ENCODE measurements at places on chromosomes 1 and 21.

GRCh38 chr1:155961937-155962336, 16.4 kb downstream of the ARHGEF2 start:
- no peak for DNase-seq

DNA sequence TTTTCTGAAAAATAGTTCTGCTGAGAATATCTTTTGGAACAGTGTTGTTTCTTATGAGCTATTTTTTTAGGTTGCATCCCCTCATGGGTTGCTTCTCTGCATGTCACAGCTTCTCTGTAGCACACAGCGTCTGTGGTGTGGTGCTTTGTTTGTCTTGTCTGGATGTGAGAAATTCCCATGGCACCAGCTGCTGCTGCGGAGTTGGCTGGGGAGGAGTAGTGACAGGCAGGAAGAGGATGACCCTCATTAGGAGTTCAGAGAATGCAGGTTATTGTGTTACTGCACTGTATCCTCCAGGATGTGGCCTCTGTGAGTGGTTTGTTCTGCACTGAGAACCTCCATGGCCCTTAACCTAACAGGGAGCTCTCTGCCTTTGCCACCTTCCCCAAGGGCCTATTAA, 64.8 kb downstream of the TSEN15 start:
- no peak for DNase-seq

GRCh38 chr1:113928941-113929749, at the start of gene HIPK1:
TSS of gene HIPK1 (plus strand) at chr1:113929324.
- DNase-seq: peak; percentile 89

- DNase-seq: no peak
Observed at GRCh38 chr1:61922950-61923480, 180.7 kb downstream of the PATJ start.

- no peak for DNase-seq
Observed at GRCh38 chr1:115280064-115280463, 58.0 kb downstream of the NGF start.

GRCh38 chr1:178019622-178020021, 49.8 kb upstream of the SEC16B start:
- DNase-seq: no peak

- DNase-seq: no peak
Observed at GRCh38 chr1:209715314-209715713, 10.7 kb downstream of the HSD11B1 start.

DNA sequence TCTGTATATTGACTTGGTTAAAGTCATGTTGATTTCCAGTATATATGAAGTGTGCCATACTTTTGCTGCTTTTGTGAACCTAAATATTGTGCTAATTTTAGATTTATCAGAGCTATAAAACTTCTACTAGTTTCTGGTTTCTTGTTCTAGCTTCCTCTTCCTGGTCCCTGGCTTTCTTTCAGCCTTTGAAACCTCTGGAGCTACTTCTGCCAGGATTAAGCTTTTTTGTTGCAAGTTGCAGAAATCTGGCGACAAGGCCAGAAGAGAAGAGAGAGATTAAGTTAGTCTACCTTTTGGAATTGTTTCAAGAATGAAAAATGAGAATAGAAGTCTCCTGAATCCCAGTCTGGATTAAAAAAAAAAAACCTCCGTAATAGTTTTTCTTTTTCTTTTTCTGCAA, 13.5 kb downstream of the RNF2 start:
- DNase-seq: no peak

DNA sequence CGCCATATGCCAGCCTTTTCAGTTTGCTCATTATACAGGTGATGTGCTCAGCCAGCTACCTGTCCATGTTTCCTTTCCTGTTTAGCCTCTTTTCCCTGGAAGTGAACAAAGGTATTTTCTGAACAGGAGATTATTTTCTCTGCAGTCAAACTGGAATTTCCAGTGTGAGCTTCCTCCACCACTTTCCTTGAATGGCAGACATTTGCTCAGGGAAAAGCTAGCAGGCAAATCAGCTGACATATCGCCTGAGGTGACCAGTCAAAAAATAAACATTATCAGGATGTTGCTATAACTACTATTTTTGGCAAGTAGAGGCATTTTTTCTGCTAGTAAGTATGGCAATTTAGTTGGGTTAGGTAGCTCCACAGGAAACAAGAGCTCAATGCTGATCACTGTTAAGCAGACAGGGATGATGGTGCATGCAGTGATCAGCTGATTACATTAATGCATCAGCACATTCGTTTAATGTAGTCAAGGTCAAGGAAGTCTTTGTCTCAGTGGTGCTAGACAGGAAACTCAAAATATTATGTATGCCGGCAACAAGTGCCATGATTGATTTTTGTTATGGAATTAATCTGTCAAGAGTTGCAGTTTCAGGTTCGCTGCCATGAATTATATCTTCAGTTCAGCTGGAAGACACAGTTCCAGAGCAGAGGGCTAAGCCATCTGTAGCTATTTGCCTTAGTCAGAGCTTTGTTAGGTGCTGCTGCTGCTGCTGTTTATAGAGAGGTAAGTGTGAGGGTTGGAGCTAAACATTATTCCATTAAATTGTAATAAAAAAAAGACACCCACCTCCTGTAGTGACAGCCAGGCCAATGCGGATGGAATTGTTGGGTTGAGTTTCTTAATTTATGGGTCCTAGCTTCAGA, 179.7 kb upstream of the ST6GALNAC5 start:
- no peak for DNase-seq

- DNase-seq: no peak
Observed at GRCh38 chr1:55617288-55617982, 402.3 kb upstream of the USP24 start.

DNA sequence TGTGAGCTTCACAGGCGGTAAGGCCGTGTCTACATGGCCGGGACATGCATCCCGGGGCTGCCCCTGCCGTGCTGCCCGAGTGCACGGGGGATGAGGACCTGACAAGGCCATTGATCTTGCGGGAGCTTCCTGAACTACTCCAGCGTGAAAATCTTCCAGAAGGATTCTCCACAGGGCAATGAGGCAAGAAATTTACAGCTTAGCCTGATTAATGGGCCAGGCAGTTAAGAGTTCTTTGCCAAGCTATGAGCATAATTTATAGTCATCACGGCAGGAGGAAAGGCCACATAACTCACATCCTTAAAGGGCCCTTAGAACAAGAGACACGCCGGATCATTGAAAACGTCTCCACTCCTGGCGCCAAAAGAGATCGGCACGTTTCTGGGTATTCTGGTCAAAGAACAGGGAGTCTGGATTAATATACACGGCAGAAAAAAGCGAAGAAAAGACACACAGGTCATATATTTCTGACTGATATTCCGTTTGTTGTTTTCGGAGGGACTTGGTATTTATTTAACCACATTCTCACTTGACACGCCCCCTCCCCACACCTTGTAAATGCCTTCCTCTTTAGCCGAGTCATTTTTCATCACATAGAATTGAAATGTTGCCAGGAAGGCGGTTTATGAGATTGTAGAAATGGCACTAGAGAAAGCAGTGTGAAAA, 180.5 kb downstream of the DYRK1A start:
- no peak for DNase-seq

DNA sequence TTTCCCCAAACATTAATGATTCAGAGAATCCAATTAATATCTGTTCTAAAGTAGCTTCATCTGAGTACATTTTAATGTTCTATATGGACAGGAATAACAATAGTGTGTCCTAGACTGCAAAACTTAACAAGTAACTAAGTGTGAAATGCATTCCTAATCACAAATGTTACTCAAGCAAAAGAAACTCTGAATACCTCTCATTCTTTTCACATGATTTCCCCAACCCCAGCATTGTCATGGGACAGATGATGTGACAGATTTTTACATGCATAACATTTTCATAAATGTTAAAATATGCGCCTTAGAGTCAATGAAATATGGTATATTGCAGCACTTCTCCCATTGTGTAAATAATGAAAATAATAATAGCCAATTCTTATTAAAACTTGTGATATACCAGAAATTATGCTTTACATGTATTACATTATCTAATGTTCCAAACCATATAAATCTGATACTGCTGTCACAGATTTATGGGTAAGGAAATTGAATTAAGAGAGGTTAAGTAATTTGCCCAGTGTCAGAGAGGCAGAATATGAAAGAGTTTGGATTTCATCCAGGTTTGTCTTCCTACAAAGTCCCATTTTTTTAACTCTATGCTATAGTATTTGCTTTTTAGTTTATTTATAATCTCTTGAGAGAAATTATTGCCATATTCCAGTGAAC, 269.4 kb downstream of the LRRC7 start:
- no peak for DNase-seq

DNA sequence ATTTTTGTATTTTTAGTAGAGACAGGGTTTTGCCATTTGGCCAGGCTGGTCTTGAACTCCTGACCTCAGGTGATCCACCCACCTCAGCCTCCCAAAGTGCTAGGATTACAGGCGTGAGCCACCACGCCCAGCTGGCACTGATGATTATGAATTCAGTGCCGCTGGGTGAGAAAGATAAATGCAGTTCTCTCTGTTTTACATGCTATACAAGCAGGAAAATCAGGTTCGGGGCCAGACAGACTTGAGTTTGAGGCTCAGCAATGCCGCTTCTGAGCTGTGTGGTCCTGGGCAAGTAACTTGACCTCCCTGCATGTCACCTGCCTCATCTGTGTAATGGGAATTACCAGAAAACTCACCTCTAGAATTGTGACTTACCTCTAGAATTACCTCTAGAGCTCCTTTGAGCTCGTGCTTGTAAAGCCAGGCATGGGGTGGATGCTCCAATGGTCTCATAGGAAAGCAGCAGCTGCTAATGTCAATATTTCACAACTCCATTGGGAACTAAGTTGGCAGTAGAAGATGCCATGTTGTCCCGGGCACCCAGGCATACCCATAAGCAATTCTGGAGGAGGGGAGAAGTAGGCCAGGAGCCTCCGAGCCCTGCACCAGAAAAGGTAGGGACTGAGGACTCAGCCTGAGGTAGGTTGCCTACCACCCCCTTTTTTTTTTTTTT, 119.8 kb upstream of the SLC25A33 start:
- no peak for DNase-seq

GRCh38 chr21:46052703-46053651, 44.9 kb upstream of the COL6A2 start:
- no peak for DNase-seq

DNA sequence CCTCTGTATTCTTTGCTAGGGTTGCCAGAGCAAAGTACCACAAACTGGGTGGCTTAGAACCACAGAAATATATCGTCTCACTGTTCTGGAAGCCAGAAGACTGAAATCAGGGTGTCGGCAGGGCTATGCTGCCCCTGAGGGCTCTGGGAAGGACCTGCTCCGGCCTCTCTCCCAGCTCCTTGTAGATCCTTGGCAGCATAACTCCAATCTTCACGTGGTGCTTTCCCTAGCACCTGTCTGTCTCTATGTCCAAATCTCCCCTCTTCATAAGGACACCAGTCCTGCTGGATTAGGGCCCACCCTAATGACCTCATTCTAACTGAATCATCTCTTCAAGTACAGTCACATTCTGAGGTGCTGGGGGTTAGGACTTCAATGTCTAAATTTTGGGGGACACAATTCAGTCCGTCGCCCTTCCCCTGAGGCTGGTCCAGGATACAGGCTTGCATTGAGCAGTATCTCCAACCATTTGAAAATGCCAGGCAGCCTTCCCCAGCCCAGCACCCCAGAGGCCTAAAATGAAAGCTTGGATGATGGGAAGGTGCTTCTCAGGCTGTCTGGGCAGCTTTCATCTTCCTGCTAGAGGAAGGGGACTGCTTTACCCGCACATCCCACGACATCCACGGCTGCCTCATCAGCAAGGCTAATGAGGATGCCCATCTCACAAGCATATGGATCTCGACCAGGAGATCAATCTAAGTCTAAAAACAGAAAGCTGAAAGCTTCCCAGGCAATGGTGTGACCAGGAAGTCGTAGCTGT, 24.7 kb downstream of the TRIM67 start:
- no peak for DNase-seq

DNA sequence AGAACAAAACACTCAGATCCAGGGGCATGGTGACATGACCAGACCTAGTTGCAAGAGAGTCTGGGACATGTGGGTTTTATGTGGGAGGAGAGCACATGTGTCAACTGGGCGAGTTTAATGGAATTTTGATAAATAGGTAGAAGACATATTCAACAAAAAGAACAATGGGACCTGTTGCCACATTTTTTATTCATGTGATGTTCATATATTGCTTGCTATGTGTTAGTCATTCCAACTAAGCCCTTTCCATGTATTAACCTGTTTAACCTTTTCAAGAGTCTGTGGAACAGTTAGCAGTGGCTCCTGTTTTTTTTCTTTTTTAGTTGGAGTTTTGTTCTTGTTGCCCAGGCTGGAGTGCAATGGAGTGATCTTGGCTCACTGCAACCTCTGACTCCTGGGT, 30.1 kb upstream of the CSF3R start:
- no peak for DNase-seq

DNA sequence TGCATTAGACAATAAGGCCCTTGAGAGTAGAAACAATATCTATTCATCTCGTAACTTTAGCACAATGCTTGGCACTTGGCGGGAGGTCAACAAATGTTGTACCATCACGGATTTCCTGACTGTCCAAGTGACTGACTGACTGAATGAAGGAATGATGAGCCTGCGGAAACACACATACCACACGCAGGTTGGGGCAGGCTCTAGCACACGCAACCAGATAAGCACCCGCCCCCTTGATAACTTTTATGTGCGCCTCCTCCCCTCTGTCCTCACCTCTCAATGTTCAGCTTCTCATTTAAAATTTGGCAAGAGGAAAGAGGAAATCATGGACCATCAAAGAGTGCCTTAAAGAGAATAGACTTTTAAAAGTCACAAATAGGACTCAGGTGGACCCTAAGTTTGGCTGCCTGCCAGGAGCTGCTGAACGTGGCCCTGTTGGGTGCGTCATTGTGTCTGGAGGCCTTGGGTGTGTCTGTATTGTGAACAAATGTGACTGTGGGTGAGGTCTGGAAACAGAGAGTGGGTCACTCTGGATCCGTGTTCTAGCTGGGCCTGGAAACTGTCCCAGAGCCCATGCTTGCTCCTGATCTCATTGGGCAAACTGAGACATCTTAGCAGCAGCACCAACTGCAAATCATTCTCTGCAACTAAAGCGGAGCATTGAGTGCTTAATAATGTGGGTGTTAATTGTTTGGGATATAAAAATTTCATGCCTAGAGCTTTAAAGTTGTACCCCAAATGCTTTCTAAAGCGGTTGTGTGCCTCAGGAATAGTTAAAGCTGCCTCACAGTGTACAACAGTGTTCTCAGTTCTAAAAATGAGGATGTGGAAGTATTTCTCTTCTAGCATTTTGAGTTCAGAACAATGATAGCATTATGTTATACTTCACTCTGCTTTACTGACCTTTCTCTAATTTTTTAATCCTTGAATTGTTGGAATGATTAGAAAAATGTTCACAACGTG, 47.6 kb upstream of the ABCG1 start:
- DNase-seq: peak; percentile 22

GRCh38 chr1:169879034-169879840, 14.5 kb downstream of the SCYL3 start:
- DNase-seq: no peak

GRCh38 chr1:40981691-40982448, 2.4 kb downstream of the CTPS1 start:
- DNase-seq: no peak

- DNase-seq: no peak
Observed at GRCh38 chr1:204275695-204276370, 62.0 kb upstream of the GOLT1A start.
